ENCODE measurements at places on chromosomes 5 and 9.

- DNase-seq: no peak
These were observed 215.5 kb upstream of the RORB start for GRCh38 chr9:74281674-74282073.

- DNase-seq: no peak
These were observed 12.2 kb upstream of the C5orf15 start for GRCh38 chr5:133980652-133981051.

DNA sequence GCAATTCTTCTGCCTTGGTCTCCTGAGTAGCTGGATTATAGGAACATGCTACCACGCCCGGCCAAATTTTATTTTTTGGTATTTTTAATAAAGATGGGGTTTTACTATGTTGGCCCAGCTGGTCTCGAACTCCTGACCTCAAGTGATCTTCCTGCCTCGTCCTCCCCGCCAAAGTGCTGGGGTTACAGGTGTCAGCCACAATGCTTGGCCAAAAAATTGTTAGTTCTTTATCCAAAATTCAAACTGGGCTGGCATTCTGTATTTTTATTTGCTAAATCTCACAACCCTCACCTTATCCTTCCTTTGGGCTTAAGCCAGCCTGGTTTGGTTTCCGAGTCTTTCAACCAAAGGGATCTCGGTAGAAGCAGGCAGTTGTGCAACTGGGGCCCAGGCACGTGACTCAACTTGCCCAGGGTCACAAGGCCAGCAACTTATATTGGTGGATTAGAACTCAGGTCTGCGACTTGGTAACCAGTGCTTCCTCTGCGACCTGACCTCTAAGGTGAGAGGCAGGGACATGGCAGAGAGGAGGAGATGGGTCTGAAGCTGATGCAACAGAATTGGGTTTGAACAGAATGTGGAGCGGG, 26.5 kb upstream of the BOD1 start:
- no peak for DNase-seq

GRCh38 chr5:71938895-71939294, 168.4 kb upstream of the MAP1B start:
- peak; percentile 22 for DNase-seq

DNA sequence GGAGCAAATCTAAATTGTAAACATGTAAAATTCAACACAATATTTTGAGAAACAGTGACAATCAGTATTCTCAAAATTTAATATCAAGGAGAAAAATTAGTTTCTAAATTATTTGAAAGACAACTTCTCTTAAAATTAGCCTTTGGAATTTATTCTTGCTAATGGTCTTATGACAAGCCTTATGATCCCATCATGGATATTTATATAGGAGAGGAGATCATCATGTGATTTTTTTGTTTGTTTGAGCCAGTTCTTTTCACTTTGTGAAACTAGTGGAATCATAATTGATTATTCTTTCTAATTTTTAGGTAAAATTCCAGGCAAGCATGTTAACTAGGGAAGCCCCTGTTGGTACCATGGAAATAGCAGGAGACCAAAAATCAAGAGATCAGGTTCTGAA, 24.7 kb downstream of the DMXL1 start:
- DNase-seq: no peak

- DNase-seq: no peak
These were observed 63.4 kb upstream of the ADAMTS2 start for GRCh38 chr5:179408611-179409010.

GRCh38 chr5:113387844-113388243, 46.9 kb downstream of the TSSK1B start:
- no peak for DNase-seq

DNA sequence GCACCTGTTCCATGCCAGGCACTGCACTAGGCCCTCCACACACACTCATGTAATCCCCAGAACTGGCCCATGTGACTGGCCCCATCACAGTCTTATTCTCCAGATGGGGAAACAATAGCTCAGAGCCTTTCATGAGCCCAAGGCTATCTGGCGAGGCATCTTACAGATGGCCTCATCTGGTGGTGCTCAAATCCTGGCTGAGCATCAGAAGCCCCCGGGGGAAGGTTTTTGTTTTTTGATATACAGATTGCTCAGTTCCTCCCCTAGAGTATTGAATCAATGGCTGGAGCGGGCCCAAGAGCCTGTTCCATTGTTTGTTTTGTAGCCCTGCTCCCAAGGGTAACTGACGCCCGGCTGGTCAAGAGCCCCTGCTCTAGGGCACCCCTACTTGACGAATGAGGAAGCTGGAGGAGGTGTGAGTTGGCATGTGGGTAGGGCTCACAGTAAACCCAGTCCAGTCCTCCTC, 145.3 kb upstream of the RAPGEF1 start:
- DNase-seq: peak; percentile 31

DNA sequence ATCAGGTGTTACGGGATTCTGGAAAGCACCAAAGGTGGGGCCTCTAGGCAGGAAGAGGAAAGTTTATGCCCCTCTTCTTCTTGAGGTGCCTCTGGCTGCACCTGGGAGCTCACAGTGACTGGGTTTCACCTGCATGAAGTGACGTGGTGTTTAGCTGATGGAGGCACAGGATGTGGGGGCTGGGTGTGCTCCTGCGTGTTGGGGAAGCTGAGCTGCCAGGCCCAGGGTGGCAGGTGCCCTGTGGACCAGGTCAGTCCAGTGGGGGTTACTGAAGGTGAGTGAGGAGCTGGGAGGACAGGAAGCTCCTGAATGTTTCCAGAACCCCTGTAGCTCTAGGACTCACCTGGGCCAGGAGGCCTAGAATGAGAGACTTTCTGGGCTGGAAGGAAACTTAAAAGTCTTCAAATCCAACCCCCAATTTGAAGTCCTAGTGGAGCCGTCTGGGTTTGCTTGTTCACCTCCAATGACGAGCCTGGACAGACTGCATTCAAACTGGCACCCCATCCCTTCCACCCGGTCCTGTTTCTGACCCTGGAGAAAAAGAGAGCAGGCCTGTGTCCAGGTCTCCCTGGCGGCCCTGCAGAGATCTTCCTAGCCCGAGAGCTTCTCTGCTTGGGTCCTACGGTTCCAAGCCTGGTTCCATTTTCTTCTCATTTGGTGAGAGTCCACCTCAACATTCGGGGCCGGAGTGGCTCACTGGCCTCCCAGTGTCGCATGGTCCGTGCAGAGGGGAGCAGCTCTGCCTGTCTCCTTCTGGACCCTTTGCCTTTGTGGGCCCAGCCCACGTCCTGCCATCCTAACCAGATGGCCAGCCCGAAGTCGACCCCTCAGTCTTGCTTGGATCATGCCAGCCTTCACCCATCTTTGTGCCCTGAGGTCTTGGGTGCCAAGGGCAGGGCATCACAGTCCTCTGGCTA, 22.3 kb downstream of the TRAF1 start:
- DNase-seq: no peak

DNA sequence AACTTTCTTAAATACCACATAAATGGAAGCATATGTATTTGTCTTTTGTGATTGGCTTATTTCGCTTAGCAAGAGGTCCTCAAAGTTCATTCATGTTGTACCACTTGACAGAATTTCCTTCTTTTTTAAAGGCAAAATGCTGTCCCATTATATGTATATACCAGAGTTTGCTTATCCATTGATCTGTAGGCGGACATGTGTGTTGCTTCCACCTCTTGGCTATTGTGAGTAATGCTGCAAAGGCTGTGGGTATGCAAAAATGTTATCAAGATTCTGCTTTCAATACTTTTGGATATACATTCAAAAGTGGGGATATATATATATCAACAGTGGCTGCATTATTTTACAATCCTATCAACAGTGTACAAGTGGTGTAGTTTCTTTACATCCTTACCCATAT, 271.0 kb downstream of the PRR16 start:
- DNase-seq: no peak

- DNase-seq: no peak
These were observed 69.9 kb downstream of the LRSAM1 start for GRCh38 chr9:127520941-127521918.

GRCh38 chr5:177982072-177982727, 13.8 kb downstream of the PROP1 start:
- DNase-seq: no peak

DNA sequence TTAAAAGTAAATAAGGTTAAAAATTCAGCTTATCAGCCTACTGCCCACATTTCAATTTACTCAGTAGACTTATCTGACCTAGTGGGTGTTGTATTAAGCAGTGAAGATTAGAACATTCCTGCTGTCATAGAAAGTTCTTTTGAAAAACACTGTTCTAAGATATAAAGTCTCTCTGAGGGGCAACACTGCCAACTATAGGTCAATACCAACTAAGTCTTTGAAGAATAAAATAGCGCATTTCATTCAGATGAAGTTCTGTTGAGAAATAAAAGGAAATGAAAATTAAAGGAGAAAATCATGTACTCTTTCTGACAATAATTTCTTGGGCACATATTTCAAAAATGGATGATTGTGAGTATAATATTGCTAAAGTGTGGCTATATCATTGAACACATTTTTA, 86.8 kb downstream of the PTPRD start:
- no peak for DNase-seq

GRCh38 chr9:134765785-134766184, 114.8 kb upstream of the FCN2 start:
- DNase-seq: no peak

DNA sequence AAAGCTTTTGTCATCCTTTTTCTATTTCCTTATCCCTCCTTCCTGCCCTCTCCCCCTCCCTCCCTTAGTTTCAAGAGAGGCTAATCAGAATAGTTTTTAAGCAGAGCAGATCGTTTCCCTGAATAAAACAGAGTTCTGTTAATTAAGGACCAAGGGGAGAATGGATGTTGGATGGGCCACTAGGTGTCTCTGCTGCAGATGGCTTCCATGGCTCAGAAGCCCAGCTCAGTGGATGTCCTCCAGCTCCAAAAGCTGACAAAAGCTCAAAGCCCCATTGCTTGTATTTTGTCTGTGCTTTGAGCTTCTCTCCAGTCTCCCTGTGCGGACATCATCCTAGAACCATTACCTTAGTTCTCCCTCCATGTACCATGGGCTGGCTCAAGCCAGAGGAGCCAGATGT, 21.0 kb upstream of the NPR3 start:
- no peak for DNase-seq

DNA sequence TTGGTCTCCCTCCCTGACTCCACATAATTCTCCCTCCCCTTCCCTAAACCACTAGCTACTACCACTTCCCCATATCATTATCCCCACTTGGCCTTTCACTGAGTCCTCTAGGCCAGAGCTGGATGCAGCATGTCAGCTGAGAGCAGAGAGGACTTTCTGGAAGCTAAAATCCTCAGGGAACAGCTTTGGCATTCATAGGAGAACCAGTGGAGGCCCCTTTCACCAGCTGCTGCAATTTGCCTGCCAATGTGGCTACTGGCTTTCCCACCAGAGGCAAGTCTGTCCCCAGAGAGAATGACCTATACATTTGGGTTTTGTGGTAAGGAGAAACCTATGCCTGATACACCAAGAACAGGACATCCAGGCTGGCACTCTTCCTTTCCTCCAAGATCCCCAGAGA, 14.4 kb downstream of the FAM219A start:
- no peak for DNase-seq

GRCh38 chr5:45336464-45336863, 359.7 kb downstream of the HCN1 start:
- no peak for DNase-seq

DNA sequence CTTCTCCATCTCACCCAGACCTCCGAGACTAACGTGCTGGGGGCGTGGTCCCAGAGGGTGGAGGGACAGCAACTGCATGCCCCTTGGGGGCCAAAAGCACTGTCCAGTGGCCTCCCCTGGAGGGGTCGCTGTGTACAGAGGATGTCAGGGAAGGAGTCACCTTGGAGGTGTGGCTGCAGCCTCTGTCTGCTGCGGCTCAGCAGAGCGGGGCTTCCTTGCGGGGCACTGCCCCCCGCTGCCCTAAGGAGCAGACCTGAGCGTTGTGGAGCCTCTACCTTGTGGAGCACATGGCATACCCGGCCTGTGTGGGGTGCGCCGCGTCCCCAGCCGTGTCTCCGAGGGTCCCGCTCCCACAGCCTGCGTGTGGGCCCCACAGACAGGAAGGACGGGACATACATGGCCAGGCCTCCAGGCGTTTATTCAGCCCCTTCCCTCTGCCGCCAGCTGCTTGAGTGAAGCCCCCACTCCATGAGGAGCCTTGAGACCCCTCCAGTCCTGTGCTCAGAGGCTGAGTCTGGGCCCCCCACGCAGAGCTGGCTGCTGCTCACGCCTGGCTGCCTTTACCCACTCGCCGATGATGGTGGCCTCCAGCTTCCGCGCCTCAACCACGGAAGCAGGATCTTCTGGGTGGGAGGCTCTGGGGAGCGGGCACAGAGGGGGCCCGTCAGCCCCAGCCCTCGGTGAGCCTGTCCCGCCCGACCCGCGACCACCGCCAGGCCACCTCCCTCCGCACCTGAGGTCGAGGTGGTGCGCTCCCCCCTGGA, 4.2 kb downstream of the DPP7 start:
- DNase-seq: no peak

- no peak for DNase-seq
These were observed 84.5 kb downstream of the NRG2 start for GRCh38 chr5:139958432-139959148.

DNA sequence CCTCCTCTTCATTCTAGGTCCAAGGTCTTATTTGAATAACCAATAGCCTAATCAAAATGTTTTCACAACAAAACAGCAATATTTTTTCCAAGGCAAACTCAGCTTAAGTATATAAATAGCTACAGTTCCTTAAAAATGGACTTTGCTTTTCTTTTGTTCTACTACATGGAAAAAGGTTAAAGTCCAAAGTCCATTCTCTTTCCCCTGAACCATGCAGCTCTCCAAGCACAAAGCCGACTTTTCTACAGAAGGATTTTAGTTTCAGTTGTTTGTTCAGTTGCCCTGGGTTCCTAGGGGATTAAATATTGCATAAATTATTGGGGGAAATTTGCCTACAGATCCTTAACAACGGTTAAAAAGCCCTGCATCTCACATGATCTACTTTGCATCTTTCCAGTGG, 677.0 kb upstream of the KLF4 start:
- DNase-seq: no peak

DNA sequence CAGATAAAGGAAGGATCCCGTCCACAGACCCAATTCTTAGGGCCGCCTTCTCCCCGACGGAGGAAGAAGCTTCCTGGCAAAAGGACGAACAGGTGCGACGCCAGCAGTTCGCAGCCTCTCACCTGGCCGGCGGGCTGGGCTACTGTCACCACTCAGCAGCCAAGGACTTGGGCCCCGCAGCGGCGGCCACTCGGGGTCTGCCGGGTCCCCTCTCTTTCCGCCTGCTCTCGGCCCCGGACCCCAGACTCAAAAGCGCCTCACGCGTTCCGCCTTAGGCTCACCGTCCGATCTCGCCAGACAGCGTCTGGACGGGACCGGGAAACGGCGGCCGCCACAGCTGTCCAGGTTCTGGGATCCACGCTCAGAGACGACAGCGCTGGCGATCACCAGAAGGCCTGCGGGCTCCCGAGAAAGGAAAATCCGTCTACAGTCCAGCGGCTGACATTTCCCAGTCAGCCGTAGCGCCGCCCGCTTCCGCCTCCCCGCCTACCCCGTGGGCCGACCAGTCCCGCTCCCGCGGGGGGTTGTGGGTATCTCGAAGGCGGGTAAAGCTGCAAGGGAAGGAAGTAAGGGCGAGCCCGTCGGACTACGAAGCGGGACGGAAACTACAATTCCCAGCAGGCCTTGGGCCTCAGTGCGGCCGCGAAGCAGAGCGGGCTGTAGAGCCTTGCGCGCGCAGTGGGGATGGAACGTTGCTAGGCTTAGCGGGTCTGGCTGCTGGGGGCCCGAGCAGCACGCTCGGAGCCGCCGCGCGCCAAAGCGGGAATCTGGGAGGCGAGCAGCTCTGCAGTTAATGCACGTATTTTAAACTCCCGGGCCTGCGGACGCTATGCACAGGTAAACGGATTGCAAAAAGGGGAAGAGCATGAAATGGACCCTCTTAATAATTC, at the start of the genes LMBRD2 and SKP2:
LMBRD2 (minus strand) TSS at position 454 of the 890 bp plus-strand sequence. CDS start 8,538 bp downstream, outside the sequence.
SKP2 (plus strand) TSS at position 678 of the 890 bp plus-strand sequence; CDS start at position 830, 152 bp downstream.
- peak; percentile 99 for DNase-seq
